CD8-positive, alpha-beta T cell (primary cell): ENCODE measurements at places on chromosomes 4 and X.

GRCh38 chr4:7270121-7270520 is 77.8 kb downstream of the SORCS2 start:
- DNase-seq: no peak

DNA sequence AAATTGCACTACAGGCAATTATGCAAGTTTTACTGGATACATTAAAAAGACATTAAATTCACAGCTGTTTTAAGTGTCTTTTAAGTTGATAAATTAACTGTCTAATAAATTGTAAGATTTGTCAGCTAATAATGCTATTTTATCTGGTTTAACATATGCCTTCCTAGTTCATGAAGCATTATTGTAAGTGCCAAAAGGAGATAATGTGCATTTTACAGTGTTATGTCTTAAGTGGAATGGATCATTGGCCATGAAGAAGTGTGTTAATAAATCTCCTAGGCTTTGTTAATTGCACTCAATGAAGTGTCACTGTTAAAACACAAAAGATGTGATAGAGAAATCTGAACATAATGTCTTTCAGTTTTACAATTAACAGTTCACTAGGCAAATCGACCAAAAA is 784.3 kb upstream of the POU3F4 start:
- DNase-seq: no peak

DNA sequence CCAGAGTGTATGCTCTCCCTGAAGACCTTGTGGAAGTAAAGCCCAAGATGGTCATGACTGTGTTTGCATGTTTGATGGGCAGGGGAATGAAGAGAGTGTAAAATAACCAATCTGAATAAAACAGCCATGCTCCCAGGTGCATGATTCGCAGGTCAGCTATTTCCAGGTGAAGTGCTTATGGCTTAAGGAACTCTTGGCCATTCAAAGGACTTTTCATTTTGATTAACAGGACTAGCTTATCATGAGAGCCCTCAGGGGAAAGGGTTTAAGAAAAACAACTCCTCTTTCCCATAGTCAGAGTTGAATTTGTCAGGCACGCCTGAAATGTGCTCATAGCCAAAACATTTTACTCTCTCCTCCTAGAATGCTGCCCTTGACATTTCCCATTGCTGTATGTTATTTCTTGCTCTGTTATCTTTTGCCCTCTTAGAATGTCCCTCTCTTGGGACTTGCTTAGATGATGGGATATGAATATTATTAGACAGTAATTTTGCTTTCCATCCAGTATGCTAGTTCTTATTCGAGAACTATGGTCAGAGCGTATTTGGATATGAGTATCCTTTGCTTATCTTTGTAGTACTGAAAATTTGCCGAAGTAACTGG is 88.6 kb downstream of the PLS3 start:
- no peak for DNase-seq

GRCh38 chr4:39609454-39609931 is 29.2 kb downstream of the SMIM14 start:
- DNase-seq: no peak

DNA sequence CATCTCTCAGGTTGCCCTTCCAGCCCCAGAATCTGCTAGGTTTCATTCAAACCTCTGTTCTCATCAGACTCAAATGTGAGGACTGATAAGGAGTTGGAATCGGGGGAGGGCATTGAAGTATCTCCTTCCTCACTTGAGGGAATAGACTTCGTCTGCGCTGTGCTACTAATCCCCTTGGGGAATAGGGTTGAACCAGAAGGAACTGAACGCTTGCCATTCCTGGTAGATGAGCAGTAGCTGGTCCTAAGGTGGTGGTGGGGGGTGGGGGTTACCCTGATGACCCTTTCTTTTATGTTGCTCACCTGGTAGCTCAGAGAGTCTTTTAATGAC is 692 bp upstream of the SLC9A7 start:
- no peak for DNase-seq

DNA sequence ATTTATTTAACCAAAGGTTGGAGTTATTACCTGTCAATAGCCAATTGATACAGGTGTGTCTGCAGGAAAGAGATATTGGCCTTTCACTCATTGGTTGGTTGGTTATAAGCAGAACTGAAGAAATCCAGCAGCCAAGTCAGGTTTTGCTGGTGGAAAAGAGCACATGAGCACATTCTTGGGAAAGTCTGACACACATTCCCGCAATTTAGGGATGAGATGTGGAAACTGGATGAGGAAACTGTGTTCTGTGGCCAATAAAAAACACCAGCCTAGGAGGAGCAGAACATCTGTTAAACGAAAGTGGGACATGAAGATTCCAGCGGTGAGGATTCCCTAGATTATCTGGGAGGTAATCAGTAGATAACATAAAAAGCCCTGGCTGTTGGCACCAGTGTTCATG is 567.4 kb upstream of the CPEB2 start:
- no peak for DNase-seq

GRCh38 chr4:14222377-14223029 is 595.0 kb upstream of the BOD1L1 start:
- no peak for DNase-seq

- no peak for DNase-seq
These were observed 9.3 kb downstream of the APOO start for GRCh38 chrX:23898412-23898959.
